ENCODE measurements at places on chromosomes 16 and 17.

- no peak for DNase-seq
These were observed 250.5 kb downstream of the CPPED1 start for GRCh38 chr16:12553191-12553590.

DNA sequence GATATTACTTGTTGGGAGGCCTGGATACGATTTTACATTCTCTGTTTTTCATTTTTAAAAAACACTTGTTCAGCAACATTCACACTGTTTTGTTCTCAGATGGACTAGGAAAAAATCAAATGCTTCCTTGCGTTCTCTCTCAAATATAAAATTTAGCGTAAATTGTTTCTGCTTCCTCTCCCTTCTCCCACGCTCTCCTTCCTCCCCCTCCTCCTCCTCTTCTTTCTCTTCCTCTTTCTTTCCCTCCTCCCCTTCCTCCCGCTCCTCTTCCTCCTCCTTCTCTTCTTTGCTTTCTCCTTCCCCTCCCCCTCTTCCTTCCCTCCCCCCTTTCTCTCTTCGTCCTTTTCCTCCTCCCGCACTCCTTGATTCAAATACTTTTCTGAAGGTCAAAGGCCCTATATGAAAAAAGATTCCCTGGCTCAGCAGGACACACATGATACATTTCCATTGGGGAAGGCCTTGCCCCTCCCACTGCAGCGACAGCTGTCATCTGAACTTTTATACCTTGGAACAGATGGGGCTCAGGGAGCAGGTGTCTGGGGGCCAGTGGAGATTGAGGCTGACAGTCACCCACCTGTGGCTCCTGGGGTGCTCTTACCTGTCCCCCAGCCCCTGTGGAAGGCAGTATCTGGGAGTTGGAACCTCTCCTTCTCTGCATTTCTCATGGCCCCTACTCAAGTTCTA is 99.4 kb upstream of the SDK2 start:
- no peak for DNase-seq

DNA sequence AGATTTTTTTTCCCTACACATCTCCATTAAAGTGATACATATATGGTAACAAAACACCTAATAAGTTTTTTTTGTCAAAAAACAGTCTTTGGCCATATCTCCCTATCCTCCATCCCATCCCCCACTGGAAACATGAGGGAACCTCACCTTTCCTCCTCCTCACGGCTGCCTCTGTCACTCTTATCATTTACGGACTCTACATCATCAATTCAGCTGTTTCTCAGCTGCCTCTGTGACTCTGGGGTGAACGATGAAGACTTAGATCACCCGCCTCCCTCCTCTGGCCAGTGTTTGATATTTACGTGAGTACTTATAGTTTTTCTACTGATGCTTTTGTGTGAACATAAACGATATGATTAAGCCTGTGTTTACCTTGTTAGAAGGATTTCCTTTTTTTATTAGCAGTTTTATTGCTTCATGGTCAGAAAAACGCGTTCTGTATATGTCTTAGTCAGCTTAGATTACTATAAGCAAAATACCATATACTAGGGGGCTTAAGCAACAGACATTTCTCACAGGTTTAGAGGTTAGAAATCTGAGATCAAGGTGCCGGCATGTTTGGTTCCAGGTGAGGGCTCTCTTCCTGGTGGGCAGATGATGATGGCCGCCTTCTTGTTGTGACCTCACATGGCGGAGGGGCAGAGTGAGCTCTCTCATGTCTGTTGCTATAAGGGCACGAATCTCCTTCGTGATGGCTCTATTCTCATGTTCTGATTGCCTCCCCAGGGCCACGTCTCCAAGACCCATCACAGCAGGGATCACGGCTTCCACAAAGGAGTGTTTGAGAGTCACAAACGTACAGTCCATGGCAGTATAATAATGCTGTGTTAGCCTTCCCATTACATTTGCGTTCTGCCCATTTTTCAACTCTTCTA is 32.1 kb downstream of the DNAH17 start:
- no peak for DNase-seq

DNA sequence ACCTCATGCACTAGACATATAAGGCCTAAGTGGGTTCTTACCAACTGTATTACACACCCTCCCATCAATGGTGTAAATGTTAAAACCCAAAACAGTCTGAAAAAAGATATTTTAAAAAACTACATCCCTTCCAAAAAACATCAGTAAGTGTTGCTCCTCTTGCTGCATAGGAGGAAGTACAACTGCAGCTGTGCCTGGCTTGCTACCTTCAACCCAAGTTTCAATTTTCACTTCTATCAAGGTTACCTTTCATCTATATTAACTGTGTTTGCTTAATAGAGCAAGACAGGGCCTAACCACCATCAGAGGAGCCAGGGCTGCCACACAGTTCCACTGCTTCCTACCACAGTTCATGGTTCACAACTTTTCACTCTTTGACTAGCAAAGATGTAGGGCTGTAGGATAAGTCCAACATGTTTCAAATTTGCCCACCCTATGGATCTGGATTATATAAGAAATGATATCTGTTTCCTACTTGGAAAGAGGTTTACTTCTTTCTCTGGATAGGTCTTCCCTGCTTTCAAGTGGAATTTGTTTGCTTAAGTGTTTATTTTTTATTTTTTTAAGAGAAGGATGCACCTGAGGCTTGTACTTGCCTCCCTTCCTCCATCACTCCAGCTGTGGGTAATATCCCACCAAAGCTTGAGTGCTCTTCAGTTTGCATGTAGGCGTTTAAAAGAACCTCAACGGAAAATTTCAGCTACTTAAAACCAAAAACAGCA is 56.7 kb downstream of the GRB7 start:
- DNase-seq = no peak

- DNase-seq = no peak
These were observed 508.9 kb downstream of the WWOX start for GRCh38 chr16:78608305-78608776.
